ENCODE measurements at places on chromosomes 12 and 14. TPM values are rescaled to one million over a fixed set of nuclear protein-coding genes. Genes with fewer than 3 reads are reported as not detected.
A peak's percentile ranks its signal among the peaks of the same experiment; 100 is the strongest.

GRCh38 chr14:47539031-47539461, 136.4 kb downstream of the MDGA2 start:
- DNase-seq: no peak
- H3K4me3 ChIP-seq: no peak overlapping the region

DNA sequence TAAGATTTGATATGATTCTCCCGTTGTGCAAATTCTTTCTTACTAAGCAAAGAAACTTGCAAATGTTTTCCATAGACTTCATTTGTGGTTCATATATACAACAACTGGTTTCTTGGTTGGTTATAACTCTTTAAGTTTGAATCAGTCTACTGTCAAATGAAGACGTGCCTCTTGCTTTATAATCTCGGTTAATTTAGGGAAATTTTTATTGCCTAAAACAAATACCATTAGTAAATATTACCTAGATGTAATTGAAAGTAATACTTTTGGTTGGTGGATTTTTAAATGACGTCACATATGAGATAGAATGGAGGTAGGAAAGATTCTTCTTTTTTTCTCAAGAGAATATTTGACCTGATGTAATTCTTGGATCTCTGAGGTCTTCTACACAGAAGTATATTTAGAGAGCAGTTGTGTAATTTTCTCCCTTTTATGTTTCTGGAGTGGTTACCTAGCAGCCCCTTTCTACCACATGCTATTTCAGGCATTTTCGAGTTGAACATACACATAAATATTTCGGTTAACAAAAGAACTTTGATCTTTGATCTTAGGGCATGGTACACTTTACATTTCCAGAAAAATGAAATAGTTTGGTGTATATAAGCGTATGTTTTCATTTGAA, 1.7 kb downstream of the ATF7IP start:
- H3K4me3 ChIP-seq: peak overlapping the region; percentile 85
- no peaks in the 10 kb centered on the region for H3K27me3 ChIP-seq
- H3K4me1 ChIP-seq: peaks cover 57% of the 10 kb centered on the region
- H3K27ac ChIP-seq: peak overlapping the region; percentile 98
- H3K36me3 ChIP-seq: peaks cover 14% of the 10 kb centered on the region
- no peak for DNase-seq

DNA sequence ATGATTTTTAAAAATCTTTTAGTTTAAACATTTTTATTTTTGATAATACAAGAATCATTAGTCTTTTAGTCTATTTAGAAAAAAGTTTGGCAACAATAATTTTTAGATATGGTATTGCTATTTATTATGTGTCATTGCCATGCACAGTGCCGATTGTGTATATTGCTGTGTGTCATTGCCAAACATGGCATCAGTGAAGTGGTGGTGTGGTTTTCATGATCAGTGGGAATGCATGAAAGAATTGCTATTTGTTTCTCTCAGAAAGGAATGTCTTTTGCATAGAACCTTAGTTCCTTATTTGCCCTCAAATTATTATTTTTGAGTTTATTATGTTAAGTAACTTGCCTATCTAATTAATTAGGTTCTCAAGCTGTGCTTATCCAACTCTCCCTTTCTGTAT, 397.5 kb upstream of the PDE3A start:
- no peak overlapping the region for H3K4me3 ChIP-seq
- no peaks in the 10 kb centered on the region for H3K36me3 ChIP-seq
- no peak for DNase-seq
- H3K4me1 ChIP-seq: no peaks in the 10 kb centered on the region
- H3K27me3 ChIP-seq: no peaks in the 10 kb centered on the region
- H3K27ac ChIP-seq: no peak overlapping the region

AICDA gene
- total RNA-seq: not detected

TMEM253 gene
- not detected for total RNA-seq

DNA sequence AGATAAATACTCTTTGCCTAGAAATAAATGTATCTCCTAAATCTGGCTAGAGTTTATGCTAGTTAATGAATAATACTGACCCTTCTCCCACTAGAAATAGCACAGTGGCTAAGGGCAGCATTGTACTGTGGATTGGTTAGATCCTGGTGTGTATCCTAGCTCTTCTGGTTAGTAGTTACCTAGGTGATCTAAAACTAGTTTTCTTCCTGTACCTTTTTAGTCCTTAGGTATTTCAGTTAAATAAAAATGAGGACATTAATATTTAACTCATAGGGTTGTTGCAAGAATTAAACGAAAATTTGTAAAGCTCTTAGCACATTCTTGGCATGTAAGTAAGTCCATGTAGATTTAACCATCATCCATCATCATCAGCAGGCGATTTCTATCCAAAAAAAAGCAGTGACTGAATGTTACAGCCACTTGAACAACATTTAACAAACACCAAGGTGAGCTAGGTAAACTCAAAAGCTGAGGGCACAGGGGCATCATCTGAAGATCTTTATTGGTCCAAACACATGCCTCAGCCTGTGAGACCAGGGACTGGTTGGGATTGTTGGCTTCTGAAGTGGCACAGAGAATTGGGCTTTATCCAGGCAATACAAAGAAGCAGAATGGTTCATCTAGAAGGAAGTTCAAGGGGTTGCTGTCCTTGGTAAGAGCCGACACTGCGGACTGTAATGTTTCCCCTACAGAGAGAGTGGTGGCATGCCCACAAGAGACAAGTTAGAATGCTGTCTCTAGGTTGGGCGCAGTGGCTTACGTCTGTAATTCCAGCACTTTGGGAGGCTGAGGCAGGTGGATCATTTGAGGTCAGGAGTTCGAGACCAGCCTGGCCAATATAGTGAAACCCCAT, 100.8 kb downstream of the GAS2L3 start:
- no peaks in the 10 kb centered on the region for H3K27me3 ChIP-seq
- H3K4me3 ChIP-seq: no peak overlapping the region
- no peak for DNase-seq

GRCh38 chr12:93347054-93347785, 30.5 kb upstream of the NUDT4 start:
- H3K27me3 ChIP-seq: peaks cover 10% of the 10 kb centered on the region
- no peaks in the 10 kb centered on the region for H3K36me3 ChIP-seq
- H3K4me3 ChIP-seq: no peak overlapping the region
- no peak overlapping the region for H3K27ac ChIP-seq

DNA sequence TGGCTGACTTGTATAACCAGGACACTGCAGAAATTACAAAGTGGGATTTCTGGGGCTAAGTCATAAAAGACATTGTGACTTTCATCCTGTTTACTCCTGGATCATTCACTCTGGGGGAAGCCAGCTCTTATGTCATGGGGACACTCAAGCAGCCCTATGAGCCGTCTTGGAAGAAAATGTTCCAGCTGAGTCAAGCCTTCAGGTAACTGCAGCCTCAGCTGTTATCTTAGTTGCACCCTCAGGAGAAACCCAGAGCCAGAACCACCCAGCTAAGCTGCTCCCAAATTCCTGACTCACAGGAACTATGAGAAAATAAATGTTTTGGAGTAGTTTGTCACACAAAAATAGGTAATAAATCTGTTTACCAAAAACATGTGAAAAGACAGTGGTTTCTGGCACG, 43.1 kb upstream of the GXYLT1 start:
- no peak for DNase-seq
- peaks cover 11% of the 10 kb centered on the region for H3K36me3 ChIP-seq
- H3K4me1 ChIP-seq: no peaks in the 10 kb centered on the region
- no peak overlapping the region for H3K4me3 ChIP-seq
- H3K27me3 ChIP-seq: no peaks in the 10 kb centered on the region

GRCh38 chr14:31986405-31986804, 90.7 kb upstream of the ARHGAP5 start:
- no peak overlapping the region for H3K4me3 ChIP-seq
- H3K36me3 ChIP-seq: no peaks in the 10 kb centered on the region
- DNase-seq: no peak
- peaks cover 5% of the 10 kb centered on the region for H3K27me3 ChIP-seq

DNA sequence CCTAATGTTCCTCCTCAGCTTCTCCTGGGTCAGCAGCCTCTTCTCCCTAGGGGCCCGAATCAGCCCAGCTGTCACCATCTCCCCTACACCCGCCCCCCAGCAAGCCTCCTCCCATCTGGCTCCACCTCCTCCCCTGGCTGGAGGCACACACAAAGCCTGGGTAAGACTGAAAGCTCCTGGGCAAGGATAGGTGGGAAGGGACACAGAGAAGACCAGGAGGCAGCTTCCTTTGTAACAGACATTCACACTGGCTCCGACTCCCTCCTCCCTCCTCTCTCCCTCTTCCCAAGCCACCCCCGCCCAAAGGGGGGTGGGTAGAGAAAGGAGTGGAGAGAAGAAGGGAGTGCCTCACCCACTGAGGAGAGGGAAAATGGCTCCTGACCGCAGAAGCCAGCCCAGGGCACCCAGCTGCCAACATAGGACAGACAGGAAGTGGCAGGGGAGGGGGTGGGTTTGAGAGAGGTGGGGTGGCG, 4.0 kb downstream of the CHD4 start:
- H3K27ac ChIP-seq: peak overlapping the region; percentile 82
- DNase-seq: no peak
- H3K4me1 ChIP-seq: peaks cover 46% of the 10 kb centered on the region
- no peak overlapping the region for H3K4me3 ChIP-seq
- peaks cover 66% of the 10 kb centered on the region for H3K36me3 ChIP-seq

- H3K27ac ChIP-seq: no peak overlapping the region
- no peaks in the 10 kb centered on the region for H3K4me1 ChIP-seq
- H3K4me3 ChIP-seq: no peak overlapping the region
- no peak for DNase-seq
- H3K27me3 ChIP-seq: peaks cover 7% of the 10 kb centered on the region
Measured at GRCh38 chr14:90499908-90500664, 103.3 kb downstream of the CALM1 start.

ESR2 gene
- total RNA-seq: 0.15 TPM

DNA sequence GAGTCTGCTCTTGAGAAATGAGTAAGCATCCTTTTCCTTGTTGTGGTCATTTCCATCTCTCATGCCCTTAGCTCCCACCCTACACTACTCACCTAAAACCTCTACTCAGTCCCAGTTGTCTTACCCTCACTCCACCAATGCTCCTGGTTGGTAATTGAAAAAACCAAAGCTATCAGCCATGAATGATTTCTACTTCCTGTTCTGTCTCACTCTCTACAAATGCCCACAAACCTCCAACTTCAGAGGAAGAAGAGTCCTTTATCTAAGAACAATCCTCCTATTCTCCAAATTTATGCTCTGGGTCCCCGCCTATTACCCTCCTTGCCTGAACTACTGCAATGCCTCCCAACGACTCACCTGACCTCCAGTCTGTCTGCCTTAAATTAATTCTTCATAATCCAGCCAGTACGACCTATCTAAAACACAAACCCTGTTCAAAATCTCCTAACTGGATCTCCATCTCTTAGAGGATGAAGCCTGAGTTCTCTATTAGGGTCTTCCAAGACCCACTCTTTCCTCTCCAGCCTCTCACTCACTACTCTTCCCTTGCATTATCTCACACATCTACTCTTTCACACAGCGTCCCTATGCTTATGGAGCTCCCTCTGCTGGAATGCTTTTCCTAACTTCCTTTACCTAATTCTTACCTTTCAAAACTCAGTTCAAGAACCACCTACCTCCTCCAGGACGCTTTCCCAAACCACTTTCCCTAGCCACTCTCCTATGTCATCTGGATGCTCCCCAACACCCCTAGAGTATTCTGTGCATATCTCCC, 2.2 kb downstream of the DHRS1 start:
- DNase-seq: no peak
- peak overlapping the region; percentile 83 for H3K27ac ChIP-seq
- peak overlapping the region; percentile 4 for H3K4me3 ChIP-seq
- H3K36me3 ChIP-seq: peaks cover 37% of the 10 kb centered on the region
- peaks cover 3% of the 10 kb centered on the region for H3K27me3 ChIP-seq
- peaks cover 44% of the 10 kb centered on the region for H3K4me1 ChIP-seq

DNA sequence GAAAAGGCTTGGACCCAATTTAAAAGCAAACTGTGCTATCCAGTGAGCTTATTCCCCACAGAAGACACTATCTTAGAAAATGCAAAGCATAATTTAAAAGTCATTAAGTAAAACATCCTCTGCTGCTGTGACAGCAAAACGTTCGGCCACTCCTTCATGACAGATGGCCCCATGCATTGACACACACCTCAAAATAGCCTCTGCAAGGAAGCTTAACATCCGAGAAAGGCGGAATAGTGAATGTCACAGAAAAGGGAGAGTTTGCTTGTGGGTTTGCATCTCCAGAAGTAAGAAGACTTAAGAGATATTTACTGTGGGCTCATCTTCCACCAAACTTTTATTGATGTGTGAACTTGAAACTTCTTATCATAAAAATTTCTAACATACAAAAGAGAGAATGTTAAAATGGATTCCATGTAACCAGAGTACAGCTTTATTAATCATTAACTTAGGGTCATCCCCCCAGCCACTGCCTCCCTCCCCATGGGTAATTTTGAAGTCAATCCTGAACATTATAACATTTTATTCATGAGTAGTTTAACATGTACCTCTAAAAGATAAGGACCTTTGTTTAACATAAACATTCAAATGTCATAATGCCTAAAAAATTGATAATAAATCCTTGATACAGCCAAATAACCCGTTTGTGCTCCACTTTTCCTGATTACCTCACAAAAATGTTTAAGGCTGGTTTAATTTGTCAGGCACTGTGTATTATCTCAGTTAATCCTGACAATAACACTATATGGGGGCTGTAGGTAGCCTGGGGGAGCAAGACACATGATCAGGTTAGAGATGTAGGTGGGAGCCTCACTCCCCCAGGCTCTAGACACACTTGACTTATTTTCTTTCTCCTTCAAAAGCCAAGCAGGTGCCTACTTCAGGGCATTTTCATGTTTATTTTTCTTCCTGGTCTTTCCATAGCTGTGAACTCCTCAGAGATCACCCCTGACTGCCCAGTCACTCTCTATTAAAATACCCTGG, 119.7 kb upstream of the TMCC3 start:
- no peak overlapping the region for H3K4me3 ChIP-seq
- H3K27ac ChIP-seq: no peak overlapping the region
- peaks cover 35% of the 10 kb centered on the region for H3K27me3 ChIP-seq
- no peaks in the 10 kb centered on the region for H3K36me3 ChIP-seq
- no peak for DNase-seq
- H3K4me1 ChIP-seq: no peaks in the 10 kb centered on the region

- DNase-seq: no peak
- peaks cover 29% of the 10 kb centered on the region for H3K4me1 ChIP-seq
- H3K4me3 ChIP-seq: no peak overlapping the region
Measured at GRCh38 chr14:35140718-35141581, 18.6 kb downstream of the PRORP start.

GPHB5 gene
- total RNA-seq: not detected

- no peak overlapping the region for H3K27ac ChIP-seq
- DNase-seq: no peak
- peaks cover 6% of the 10 kb centered on the region for H3K36me3 ChIP-seq
- peaks cover 78% of the 10 kb centered on the region for H3K27me3 ChIP-seq
- no peaks in the 10 kb centered on the region for H3K4me1 ChIP-seq
- H3K4me3 ChIP-seq: no peak overlapping the region
Measured at GRCh38 chr14:36507847-36508417, 12.1 kb downstream of the NKX2-1 start.

BDKRB2 gene
- not detected for total RNA-seq

FLRT2 gene
- not detected for total RNA-seq

- DNase-seq: no peak
- H3K36me3 ChIP-seq: peaks cover 34% of the 10 kb centered on the region
- H3K27ac ChIP-seq: peak overlapping the region; percentile 8
- no peak overlapping the region for H3K4me3 ChIP-seq
- no peaks in the 10 kb centered on the region for H3K27me3 ChIP-seq
Measured at GRCh38 chr12:123319826-123320225, 44.8 kb downstream of the SBNO1 start.

- H3K4me3 ChIP-seq: no peak overlapping the region
- peaks cover 3% of the 10 kb centered on the region for H3K27me3 ChIP-seq
- H3K36me3 ChIP-seq: no peaks in the 10 kb centered on the region
- DNase-seq: no peak
- H3K4me1 ChIP-seq: no peaks in the 10 kb centered on the region
- no peak overlapping the region for H3K27ac ChIP-seq
Measured at GRCh38 chr14:59422069-59422881, 42.9 kb downstream of the GPR135 start.

GRCh38 chr14:35068238-35069012, 22.4 kb downstream of the FAM177A1 start:
- no peaks in the 10 kb centered on the region for H3K27me3 ChIP-seq
- no peak for DNase-seq
- H3K4me3 ChIP-seq: no peak overlapping the region
- H3K27ac ChIP-seq: no peak overlapping the region
- peaks cover 24% of the 10 kb centered on the region for H3K36me3 ChIP-seq
